T-helper 22 cell (primary cell): ENCODE measurements at places on chromosomes 5 and 9.

- no peak for DNase-seq
Observed at GRCh38 chr5:173689737-173690360, 73.4 kb upstream of the BOD1 start.

GRCh38 chr5:144915452-144915851 lies 744.8 kb downstream of the KCTD16 start:
- DNase-seq: no peak

GRCh38 chr9:131776473-131776872 lies 36.6 kb upstream of the RAPGEF1 start:
- DNase-seq: no peak

DNA sequence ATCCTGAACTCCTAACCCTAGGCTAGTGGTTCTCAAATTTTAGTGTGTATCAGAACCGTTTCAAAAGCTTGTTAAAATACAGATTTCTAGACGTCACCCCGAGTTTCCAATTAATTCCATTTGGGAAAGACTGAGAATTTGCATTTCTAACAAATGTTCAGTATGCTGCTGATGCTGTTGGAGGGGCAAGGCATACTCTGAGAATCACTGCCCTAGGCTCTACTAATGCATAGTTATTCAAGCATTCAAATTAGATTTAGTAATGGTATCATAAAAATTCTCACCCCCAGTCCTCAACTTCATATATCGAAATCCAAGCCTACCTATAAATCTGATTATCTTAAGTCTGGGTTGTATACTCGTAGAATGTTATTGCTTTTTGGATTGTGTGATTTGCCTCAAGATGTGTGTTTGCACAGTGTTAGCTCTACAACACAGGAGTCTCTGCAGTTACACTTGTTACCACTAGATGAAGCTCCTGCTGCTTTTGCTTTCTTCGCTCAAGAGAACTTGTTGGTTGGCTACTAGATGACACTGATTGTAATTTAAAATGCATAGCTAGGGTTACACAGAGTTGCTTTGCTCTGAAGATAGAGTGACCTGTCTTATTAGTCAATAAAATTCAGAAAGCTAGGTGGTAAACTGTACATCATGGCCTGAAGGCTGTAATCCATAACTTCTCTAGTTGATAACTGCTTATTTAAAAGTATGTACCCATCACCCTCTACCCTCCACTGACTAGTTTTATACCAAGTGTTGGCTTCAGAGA lies 7.5 kb upstream of the ERAP2 start:
- no peak for DNase-seq

GRCh38 chr9:137128158-137128861 lies 10.6 kb upstream of the GRIN1 start:
- no peak for DNase-seq

DNA sequence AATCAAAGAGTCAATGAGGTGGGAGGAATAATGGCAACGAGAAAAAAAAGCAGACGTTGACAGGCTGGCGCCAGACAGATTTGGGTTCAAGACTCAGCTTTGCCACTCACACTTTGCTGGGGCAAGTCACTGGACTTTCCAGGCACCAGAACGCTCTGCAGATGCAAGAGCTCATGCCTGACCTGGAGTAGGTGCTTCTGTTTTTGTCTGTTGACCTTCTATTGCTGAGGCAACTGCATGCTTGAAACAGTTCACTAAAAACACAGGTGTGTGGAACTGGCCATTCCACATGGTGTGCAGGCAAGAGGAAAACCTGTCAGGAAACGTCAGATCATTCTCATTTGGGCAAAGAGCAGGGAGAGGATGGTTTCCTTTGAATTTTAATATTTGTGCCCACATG lies 161.2 kb upstream of the SMIM23 start:
- DNase-seq: no peak
